Activated CD4-positive, alpha-beta T cell treated with anti-CD3 and anti-CD28 coated beads, Interleukin-2, amount 50 U/mL, for 24 hours (primary cell): ENCODE measurements at places on chromosomes 3 and 15.

GRCh38 chr3:111080413-111080812 is 8.8 kb downstream of the NECTIN3 start:
- no peak for DNase-seq

DNA sequence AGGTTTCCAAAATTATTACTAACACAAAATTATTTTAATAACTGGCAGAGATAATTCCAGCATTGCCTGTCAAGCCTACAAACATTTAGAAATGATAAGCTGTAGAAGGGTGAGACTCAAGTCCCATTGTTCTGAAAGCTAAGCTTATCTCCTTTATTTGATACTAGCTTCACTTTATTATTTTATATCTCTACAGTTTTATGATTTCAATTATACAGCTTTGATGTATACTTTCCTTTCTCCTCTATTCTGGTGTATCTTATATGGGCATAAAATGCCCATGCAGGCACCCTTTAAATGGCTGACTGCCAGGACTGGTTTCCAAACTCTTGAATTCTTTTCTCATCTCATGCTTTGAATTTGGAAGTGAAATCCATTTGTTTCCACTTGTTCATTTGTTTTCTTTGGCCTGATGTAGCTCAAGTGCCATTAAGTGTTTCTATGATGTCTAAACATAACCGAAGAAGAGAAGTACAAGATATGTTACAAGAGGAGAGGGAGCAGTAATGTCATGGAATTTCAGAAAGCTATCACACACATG is 372.1 kb upstream of the ARHGEF26 start:
- DNase-seq: no peak

GRCh38 chr3:194485468-194485880 is 1.3 kb downstream of the ATP13A3 start:
- DNase-seq: no peak

GRCh38 chr15:81026836-81027599 is 26.3 kb downstream of the TLNRD1 start:
- no peak for DNase-seq

DNA sequence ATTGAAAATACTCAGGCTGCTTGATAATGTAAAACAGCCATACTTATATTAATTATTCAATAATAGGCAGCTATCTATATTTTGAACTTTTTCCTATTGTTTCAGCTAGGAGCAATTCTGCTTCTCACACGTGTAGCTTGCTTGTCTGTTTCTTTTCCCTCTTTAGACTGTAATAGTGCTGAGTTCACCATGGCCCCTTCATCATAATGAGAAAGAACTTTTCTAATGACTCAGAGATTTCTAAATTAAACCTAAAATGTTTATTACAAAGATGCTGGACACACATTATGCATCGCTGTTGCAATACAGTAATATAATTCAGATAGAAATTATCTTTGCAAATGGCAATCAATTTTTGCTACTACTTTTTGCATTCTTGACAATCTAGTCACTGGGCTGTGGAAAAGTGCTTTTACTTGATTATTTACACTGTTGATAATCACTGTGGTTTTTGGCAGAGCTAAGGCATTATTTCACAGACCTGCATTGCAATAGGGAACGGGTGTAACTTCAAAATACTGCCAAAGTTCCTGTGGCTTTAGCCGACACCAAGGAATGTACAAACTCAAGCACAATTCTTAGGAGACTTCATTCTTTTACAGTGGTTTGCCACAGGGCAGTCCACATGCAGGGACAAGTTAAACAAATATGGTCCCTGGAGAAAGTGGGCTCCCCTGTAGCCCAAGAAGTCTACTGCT is 281.0 kb upstream of the TBL1XR1 start:
- no peak for DNase-seq

- no peak for DNase-seq
Measured at GRCh38 chr3:28980631-28981030, 300.2 kb upstream of the RBMS3 start.

DNA sequence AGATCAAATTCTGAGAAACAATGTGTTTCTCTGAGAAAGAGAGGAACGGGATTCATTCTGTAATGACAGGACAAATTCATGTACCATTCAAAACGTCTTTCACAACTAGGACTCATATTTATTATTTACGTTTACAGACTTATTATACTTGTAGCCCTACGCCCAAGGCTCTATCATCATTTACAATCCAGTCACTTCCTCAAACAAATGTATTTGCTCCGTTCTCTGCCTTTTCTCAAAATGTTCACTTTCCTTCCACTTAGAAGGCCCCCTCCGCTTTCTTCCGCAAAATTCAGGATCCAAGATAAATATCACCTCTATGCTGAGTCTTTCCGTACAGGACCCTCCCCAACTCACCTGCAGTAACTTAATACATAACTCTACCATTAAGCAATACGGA is 745 bp downstream of the RSL24D1 start:
- no peak for DNase-seq

DNA sequence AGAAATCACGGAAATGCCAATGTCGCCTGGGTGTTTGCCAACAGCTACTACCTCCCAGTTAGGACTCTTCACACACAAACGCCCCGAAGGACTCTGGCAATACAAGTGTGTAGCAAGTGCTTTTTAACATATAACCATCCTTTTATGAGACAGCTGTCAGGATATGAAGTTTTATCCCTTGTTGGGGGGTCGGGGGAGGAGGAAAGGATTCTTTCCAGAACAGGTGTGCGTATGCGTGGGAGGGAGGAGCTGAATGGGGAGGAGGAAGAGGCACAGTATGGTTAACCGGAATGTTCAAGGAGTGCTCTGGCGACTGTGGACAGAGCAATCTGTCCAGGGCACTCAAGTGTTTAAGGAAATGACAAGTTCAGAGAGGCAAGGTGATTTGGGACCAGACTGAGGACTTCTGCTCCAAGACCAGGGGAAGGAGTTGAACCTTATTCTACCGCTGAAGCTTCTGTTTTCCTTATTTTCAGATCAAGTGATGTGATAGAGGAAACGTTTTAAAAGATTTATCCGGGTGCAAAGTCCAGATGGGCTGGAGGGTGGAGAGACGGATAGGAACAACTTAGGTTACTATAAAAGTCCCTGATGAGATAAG is 1.3 kb downstream of the TSPAN3 start:
- no peak for DNase-seq

DNA sequence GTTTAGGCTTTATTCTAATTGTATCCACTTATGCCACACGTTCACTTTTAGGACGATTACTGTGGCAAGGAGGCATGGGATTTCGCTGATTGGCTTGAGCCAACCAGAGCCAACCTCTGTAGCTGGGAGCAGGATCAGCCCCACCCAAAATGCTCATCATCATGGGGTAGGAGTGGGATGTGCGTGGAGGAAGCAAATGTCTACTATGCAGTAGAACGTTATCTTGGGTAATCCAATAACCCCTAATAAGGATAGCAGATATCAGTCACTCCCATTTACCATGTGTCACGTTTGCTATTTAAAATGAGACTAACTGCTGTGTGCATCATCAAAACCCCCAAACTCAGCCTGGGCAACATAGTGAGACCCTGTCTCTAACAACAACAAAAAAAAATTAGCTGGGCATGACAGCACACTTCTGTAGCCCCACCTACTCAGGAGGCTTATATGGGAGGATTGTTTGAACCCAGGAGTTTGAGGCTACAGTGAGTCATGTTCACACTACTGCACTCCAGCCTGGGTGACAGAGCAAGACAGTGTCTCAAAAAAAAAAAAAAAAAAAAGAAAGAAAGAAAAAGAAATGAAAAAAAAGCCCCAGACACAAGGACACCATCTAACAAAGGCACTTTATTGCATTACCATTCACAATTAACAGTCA is 17.8 kb upstream of the ITGB5 start:
- no peak for DNase-seq

DNA sequence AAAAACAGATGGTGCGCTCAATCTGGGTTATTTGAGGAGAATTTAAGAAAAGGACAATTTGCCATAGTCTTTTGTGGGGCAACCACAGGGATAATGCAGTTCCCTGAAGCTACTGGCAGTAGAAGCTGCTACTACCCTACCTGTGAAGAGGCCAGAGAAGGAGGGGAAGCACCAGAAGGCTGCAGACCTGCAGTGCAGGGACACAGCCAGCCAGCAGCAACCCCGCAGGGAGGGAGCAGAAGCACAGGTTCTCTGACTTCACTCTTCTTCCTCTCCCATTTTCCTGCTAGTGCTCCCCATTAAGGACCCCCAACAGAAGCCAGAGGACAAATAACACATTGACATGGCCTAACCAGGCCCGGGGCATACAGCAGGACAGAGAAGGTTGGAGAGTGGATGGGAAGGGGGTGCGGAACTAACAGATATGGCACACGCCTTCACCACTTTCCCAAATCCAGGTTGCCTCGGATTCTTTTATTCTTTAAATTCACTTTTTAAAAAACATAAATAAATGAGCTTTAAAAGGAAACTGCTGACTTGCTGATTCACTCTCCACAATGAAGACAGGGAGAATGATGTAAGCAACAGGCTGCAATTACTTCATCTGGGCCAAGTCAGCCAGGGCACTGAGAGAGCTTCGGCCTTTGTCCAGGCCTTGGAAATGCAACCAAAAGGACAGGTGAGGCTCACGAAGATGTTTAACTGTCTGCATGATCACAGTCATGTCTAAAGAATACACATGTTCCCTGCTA is 30.1 kb downstream of the POPDC2 start:
- no peak for DNase-seq
